ENCODE measurements at places on chromosomes 2 and 18.

DNA sequence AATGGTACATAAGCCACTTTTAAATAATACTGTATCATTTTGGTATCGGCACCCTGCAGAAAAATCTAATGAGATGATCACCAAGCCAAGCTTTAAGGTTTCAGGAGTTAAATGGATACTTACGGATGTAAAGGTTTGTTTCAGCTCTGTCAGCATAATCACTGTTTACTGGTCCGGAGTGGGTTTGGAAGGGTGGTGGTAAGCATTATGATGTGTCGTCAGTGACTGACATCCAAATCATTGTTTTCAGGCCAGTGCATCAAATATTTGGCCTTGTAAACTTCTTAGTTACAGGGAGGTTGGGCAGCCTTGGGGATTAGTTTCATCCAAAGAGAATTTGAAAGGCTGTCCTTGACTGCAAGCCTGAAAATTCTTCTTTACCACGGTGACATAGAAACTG is 50.0 kb upstream of the ATL2 start:
- no peak for DNase-seq

DNA sequence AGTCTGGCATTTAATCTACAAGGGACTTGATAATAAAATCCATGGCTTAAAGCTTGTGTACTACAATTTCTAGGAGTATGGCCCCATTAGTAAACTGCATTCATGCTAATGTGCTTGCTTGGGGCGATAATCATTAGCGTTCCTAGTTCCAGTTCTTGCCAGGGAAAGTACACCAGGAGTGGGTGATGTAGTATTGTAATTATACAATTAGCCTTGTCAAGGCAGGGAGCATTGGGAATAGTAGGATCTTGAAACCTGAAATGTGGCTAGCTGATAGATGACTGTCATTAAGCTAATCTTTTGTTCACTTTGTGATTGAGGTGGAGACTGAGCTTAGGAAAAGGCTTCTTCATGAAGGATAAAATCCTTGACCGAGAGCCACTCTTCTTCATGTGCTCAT is 989.2 kb downstream of the CPS1 start:
- no peak for DNase-seq

- DNase-seq: no peak
Measured at GRCh38 chr18:919078-919477, 14.4 kb downstream of the ADCYAP1 start.

- DNase-seq: no peak
Measured at GRCh38 chr18:59300676-59301285, 17.7 kb downstream of the CPLX4 start.

- DNase-seq: no peak
Measured at GRCh38 chr2:3168230-3168891, 209.3 kb downstream of the EIPR1 start.

GRCh38 chr2:51782921-51783765 is 751.2 kb upstream of the NRXN1 start:
- no peak for DNase-seq

DNA sequence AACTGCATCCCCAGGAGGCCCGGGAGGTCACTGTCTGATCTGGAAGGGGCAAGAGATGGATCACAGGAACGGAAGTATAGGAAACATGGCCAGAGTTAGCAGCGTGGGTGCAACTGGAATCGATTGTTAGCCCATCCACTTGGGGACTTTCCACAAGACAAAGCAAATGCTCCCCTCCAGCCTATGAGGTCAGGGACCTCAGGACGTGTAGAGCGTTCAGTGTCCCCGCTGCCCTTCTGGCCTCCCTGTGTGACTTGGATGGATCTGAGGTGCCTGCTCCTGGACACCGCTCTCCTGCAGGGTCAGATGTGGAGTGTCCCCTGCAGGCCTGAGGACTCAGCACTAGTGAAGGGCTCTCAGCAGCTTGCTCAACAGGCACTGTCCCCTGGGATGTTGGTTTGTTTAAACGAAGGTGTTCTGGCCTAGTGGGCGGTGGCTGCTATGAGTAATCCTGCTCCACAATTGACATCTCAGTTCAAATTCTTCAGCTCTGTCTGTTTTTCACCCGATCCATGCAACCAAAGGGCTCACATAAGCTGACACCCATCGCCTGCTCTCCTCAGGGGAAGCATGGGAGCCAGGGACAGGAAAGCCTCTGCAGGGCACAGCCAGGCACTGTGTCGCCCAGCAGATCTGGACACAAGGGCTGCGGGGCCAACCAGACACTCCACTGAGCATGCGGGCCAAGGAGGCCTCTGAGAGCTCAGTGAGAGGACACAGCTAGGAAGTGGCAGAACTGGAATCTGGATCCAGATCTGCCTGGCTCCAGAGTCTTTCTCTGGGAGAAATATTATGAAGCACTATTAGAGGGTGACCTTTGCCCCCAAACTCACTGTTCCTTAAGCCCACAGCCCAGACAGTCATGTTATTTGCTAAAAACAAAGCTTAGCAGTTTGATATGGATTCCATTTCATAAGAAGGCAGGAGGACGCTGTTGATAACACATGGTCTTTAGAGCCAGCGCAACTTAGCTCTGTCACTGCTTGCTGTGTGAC is 78.5 kb downstream of the RHOB start:
- no peak for DNase-seq

- no peak for DNase-seq
Measured at GRCh38 chr2:115574667-115575066, 1132.2 kb downstream of the DPP10 start.
